ENCODE measurements at places on chromosomes 5 and 9.

DNA sequence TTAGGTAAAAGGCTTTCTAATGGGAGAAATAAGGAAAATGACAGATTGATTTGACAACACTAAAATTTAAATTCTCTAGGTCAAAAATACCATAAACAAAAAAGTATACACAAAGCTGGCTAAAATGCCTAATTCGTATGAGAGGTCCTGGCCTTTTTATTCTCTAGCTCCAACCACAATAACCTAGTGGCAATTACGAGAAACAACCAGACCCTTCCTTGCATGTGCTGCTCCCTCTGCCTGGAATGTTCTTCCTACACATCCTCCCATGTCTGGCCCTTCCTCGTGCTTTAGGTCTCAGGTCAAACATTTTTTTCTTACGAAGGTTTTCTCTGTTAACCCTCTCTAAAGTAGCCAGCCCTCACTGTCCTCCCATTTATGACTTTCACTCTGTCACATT lies 176.4 kb upstream of the PLPPR1 start:
- no peak for DNase-seq

DNA sequence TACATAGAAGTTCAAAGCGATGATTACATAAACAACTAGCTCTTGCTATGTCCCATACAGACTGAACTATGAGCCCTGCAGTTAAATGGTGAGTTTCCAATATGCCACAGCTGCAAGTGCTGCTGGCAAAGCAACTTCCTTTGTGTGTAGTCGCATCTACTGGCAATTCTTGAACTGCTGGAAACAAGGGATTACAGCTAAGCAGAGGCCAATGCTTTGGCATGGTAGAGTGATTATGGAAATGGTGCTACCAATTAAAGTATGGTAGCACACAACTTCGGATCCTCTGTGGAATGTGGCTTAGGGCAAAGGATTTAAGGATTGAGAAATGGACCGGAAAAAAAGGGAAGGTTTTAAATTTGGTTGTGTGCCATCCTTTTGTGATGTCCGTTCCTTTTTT lies 856.6 kb downstream of the MAT2B start:
- DNase-seq: no peak

DNA sequence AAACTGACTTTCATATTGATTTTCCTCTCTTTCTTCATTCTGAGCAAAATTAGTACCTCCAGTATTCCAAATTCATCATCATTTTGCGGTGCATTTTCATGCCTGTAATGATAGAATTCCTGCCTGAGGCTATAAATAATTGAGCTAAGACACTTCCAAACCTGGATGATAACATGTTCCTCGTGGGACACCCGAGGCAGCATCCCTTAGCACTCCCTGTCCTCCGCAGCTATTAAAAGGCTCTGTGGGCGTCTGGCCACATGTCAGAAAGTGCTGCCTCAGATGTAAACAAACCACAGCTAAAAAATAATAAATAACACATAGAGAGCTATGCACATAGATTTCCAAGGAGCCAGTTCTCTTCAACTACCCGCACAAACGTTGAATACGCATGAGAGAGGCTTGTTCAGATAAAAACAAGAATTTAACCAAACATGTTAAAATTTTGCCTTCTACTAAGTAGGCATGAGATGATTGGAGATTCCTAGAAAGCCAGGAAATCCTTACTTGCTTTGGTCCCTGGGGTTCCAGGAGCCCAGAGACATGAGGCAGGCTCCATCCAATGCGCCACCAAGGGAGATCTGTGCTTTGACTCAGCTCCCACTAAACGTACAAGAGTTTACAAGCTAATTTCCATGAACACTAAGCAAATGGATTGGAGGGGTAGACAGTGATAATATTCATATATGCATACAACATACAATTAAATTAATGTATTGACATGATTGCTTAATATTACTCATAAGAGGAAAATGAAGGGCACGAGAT lies 82.7 kb downstream of the SHC3 start:
- no peak for DNase-seq

DNA sequence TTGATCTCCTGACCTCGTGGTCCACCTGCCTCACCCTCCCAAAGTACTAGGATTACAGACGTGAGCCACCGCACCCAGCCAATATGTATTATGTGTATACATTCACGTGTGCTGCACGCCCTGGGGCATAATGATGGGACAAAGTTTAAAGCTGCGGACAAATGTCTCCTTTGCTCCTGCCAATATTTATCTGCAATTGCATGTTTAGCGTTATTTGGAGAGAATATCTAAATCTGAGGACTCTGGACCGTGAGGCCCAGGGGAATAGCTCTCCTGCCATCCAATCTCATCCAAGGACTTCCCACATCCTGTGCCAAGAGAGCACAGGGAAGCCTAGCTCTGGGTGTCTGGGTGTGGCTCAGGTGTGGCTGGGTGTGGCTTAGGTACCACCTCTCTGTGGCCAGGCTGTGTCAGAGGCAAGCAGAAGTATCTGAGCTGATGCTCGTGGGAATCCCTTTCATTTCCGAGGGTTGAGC lies 6.9 kb upstream of the BOD1 start:
- no peak for DNase-seq

DNA sequence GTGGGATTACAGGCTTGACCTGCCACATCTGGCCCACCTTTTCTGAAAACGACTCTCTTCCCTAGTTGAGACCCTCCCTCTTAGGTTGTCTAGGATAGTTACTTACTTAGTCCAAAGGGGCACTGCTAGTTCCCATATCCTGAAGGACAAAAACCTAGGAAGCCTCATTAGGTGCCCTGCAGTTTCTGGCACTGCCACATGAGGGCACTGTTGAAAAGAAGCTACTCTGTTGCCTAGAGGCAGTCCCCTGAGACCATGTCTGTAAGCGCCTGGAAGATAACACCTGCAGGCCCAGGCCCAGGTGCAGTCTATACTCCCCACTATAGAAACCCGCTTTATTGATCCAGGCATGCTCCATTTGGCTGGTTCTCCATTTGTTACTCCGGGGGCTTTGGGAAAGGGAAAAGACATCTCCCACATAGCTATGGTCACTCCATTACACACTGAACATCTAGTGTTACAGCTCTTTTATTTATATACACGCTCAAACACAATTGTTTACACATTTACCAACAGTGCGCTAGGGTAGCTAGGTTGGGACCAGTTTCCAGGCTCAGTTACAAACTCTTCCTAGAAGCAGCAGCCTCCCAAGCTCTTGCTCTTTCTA lies 73.4 kb upstream of the PPARGC1B start:
- no peak for DNase-seq

DNA sequence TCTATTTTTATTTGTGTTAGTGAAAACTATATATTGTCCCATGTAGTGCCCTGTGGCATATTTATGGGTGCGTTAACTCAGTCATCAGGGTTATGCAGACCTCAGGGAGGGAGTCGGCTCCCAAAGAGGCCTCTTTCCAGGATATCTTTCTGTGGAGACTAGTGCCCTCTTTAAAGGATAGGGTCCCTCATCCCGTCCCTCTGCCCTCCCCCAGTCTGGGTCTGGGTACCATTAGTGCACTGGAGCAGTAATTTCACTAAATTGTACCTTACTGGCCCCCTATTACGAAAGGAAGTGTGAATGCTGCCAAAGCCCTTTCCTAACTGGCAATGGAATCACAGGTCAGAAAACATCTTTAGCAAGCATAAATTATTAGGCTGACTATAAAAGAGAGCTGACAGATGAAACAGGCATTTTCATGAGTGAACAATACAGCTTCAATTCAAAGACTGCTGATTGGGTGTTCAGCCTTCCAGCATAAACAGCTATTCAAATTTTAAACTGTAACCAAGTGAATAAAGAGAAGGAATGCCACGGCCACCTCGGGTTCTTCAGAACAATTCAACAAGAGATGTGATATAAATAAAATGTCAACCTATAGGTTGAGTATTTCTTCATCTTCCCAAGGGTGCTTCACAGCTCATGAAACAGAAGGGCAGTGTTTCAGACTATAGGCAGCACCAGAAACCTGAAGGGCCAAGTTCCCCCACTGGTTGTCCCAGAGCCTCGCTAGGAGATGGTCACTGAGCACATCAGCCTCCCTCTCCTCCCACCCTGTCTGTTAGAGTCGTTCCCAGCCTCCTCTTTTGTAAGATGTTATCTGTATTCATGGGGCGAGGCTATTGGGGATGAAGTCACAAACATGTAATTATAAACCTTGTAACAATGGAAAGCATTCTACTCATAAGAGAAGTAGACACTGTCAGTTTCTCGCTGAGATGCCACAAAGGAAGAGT lies 318.7 kb downstream of the TMEM161B start:
- no peak for DNase-seq

DNA sequence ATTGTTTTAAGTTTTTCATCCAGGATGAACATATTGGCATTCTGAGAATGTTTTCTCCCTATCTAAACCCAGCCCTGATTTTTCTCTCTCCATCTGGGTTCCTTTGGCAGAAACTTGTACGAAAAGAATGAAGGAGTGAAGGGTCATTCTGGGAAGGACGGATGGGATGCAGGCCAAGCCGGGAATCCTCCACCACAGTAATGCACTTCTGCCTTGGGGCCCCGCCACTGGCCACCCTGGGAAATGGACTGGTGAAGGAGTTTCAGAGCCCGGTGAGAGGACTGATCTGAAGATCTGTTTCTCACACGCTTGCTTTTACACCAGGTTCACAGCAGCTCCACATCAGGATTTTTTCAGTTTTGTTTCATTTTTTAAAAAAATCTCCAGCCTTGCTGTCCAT lies 554.8 kb downstream of the BNC2 start:
- no peak for DNase-seq

DNA sequence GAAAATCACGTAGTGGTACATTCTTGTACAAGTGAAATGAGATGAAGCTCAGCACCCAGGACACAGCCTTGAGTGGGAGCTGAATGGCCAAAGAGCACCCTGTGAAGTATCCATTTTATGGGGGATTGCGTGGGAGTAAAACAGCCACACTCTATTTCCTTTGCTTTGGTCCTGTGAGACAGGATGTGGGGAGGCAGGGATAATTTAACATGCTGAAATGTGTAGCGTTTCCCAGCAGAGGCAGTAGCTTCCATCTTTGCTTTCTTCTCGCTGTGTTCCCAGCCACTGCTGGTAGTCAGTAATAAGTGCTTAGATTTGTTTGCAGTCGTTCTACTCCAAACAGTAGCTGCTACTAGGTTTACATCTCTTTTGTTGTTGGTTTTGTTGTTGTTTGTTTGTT lies 4.4 kb downstream of the IL31RA start:
- DNase-seq: no peak

DNA sequence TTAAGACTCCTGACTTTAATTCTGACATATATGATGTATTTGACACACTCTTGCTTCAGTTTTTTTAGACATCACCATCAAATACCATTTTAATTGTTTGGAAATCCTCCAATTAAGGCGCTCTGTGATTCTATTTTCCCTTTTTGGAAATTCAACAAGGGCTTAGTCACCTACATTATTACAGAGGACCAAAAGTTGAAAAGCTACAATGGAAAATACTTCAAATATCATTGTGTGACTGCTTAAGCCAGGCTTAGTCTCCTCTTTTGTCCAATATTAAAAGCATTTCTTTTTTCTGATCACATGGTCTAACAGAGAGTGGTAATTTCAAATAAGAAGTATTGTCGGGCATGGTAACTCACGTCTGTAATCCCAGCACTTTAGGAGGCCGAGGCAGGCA lies 160.3 kb downstream of the CEMIP2 start:
- no peak for DNase-seq

DNA sequence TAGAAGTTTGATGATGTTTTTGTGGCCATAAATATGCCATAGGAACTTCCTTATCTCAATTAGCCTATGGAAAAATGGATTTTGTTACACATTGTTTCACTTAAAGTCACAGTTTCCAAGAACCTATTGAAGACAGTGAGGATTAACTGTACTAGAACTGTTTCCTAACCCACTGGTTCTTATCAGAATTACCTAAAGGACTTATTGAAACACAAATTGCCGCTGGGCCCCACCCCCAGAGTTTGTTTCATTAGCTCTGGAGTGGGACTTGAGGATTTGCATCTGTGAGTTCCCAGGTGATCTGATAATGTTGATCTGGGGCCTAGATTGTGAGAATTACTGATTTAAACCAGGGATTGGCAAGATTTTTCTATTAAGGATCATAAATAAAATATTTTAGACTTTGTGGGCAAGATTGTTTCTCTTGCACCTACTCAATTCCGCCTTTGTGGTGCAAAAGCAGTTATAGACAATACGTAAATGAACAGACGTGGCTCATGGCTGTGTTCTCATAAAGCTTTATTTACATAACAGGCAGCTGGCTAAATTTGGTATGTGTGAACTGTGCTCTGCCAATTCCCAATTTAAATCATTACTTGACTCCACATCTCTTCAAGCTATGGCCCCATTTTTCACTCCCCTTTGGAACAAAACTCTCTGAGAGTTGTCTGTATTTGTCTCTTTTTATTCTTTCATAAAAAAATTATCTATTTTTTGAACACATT lies 9.3 kb downstream of the JAK2 start:
- no peak for DNase-seq

- DNase-seq: no peak
Observed at GRCh38 chr9:83698976-83699585, 8.7 kb downstream of the UBQLN1 start.

- no peak for DNase-seq
Observed at GRCh38 chr9:35981699-35982098, 23.7 kb upstream of the OR2S2 start.

GRCh38 chr9:23220957-23221356 lies 605.1 kb downstream of the ELAVL2 start:
- DNase-seq: no peak

- no peak for DNase-seq
Observed at GRCh38 chr9:27732494-27732893, 159.2 kb upstream of the C9orf72 start.

- no peak for DNase-seq
Observed at GRCh38 chr5:147551677-147552076, 41.8 kb upstream of the DPYSL3 start.

- no peak for DNase-seq
Observed at GRCh38 chr5:89204756-89205155, 321.8 kb upstream of the MEF2C start.

- DNase-seq: no peak
Observed at GRCh38 chr9:132809677-132810271, 68.3 kb downstream of the AK8 start.

GRCh38 chr5:92308679-92309078 lies 925.6 kb upstream of the ARRDC3 start:
- DNase-seq: no peak

DNA sequence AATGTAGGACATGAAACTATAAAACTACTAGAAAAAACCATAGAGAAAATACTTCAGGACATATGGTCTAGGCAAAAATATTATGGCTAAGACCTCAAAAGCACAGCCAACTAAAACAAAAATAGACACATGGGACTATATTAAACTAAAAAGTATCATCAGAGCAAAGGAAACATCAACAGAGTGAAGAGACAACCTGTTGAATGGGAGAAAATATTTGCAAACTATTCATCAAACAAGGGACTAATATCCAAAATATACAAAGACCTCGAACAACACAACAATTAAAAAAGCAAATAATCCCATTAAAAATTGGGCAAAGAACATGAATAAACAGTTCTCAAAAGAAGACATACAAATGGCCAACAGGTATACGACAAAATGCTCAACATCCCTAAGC lies 210.9 kb downstream of the PCSK1 start:
- no peak for DNase-seq

DNA sequence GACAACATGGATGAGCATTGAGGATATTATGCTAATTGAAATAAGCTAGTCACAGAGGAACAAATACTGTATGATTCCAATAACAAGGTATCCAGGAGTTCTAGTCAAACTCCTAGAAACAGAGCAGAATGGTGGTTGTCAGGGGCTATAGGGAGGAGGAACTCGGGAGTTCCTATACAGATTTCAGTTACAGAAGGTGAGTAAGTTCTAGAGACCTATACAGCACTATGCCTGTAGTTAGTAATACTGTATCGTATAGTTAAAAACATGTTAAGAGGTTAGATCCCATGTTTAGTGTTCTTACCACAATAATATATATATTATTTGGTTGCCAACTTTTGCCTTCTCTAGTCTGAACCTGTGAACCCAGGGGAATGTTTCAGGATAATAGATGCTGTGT lies 7.9 kb upstream of the OXCT1 start:
- no peak for DNase-seq
